Adipocyte (in vitro differentiated cells): ENCODE measurements at places on chromosomes 11 and 22.
A peak's percentile ranks its signal among the peaks of the same experiment; 100 is the strongest.

DNA sequence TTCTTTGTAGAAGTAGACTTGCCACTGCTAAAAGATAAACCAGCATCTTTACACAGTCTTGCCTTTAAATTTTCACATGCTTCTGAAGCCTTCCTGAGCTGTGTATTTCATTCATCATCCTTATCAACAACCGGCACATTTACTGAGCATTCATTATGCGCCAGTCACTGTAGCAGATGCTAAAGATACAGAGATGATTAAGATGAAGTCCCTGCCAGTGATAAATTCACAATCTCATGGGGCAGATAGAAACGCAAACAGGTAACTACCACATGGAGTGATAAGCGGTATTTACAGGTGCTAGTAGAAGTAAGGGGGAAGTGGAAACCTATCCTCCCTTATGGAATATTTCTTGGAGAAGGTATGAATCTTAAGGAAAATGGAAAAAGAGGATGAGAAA lies 67.2 kb downstream of the PRCP start:
- DNase-seq: no peak

DNA sequence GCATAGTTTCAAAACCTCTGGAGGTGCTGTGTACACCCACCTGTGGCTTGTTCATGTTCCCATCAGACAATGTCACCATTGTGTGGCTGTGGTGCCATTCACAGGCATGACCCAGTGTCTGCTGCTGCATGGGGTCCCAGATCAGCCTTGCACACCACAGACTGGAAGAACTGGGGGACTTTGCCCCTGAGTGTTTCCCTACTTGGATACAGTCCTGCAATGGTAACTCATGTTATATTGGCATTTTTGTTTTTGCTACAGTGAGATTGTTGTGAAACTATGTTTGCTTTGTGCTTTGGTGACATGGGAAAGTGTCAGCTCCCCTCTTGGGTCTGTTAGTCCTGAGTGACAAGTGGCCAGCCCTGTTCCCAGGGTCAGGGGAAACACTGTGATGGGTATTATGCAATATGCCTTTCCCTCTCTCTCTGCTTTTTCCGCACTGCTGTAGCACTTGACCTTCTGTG lies 108.8 kb downstream of the NAV2 start:
- no peak for DNase-seq

DNA sequence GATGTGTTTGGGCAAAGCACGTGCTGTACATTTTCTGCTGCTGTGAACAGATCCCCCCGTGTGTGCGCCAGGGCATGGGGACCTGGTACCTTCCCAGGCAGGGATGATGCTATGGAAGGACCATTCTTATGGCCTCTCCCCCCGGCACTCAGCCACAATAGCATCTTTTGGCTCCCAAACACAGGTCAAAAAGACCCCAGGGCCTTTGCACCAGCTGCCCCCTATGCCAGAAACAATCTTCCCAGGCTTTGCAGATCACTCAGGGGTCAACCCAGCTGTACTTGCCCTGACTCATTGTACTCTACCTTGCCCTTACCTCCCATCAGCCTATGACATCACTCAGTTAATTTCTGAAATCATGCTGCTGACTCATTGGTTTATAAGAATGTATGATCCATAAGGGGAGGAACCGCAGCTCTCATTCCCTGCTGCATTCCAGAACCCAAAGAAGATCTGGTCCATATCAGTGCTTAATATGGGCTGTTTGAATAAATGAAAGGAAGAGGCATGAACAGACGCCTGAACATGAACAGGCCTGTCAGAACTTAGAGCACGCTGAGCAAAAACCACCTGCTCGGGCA lies 100.7 kb downstream of the CELSR1 start:
- DNase-seq: no peak

- peak; percentile 73 for DNase-seq
Observed at GRCh38 chr11:88231894-88232482, 56.7 kb upstream of the RAB38 start.

- DNase-seq: peak; percentile 66
Observed at GRCh38 chr11:106457727-106458126, 380.3 kb downstream of the AASDHPPT start.

GRCh38 chr11:6538945-6539344 lies 41.9 kb downstream of the DNHD1 start:
- no peak for DNase-seq

DNA sequence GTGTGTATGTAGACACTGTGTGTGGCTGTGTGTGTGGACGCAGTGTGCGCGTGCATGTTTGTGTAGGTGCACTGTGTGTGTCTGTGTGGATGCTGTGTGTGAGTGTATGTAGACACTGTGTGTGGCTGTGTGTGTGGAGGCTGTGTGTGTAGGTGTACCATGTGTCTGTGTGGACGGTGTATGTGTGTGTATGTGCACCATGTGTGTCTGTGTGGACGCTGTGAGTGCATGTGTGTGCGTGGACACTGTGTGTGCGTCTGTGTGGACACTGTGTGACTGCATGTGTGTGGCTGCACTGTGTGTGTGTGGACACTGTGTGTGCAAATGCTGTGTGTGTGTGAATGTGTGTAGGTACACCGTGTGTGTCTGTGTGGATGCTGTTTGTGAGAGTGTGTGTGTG lies 10.3 kb downstream of the TRPM5 start:
- no peak for DNase-seq

GRCh38 chr11:3665336-3666022 lies 5.7 kb downstream of the CHRNA10 start:
- DNase-seq: no peak

- peak; percentile 41 for DNase-seq
Observed at GRCh38 chr11:100929377-100929776, 200.2 kb downstream of the PGR start.

DNA sequence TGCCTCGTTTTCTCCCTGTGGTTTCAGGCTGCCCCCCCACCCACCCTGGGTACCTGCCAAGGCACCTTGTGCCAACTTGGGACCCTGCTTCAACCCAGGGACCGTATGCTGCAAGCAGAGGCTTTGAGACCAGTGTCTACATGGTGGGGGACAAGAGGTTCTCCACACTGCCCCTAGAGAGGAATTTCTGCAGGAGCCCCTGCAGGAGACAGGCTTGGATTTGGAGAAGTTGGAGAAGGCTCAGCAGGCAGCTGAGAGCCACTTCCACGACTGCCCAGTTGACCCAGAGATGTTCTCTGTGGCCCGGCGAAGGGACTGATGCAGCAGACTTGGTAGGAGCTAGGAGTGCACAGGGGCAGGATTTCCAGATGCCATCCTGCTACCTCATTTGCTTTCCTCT lies 20.1 kb upstream of the NNMT start:
- DNase-seq: no peak

- DNase-seq: no peak
Observed at GRCh38 chr22:27672721-27673418, 128.7 kb downstream of the MN1 start.

DNA sequence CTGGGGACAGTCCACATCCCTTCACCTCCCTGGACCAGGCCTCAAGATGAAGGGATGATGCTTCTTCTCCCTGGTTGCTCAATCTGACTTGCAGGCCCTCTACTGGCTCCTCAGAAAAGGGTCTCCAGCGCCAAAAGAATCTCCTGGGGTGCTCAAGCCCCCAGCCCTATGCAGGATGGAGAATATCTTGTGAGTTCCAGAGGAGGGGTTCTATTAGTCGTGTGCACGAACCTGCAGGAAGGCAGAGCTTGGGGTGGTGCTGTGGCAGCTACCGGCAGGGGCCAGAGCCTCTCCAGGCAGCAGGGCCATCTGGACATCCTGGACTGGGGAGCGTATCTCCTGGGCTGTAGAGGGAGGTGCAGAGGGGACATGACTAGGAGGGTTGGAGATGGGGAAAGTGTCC lies 1339.5 kb downstream of the BRD1 start:
- DNase-seq: no peak

DNA sequence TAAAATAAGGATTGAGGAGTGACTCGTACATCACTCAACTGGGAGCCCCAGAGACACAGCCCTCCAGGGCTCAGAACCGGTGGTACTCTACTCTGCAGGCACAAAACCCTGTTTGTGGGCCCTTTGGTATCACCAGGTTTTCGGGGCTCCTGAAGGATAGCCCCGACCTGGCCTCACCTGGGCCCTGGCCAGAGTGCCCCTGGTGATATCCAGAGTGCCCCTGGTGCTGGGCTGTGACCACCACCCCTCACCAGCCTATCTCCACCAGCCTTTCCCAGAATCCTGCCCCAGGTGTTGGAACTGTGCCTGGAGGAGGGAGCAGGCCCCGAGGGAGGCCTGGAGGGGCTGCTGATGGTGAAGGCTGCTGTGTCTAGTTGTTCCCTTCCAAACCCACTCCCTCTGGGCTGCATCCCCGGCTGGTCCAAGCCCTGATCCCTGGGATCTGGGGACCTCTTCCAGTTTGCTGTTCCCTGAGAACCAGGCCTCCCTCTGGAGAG lies 2.2 kb upstream of the GGT5 start:
- peak; percentile 51 for DNase-seq

DNA sequence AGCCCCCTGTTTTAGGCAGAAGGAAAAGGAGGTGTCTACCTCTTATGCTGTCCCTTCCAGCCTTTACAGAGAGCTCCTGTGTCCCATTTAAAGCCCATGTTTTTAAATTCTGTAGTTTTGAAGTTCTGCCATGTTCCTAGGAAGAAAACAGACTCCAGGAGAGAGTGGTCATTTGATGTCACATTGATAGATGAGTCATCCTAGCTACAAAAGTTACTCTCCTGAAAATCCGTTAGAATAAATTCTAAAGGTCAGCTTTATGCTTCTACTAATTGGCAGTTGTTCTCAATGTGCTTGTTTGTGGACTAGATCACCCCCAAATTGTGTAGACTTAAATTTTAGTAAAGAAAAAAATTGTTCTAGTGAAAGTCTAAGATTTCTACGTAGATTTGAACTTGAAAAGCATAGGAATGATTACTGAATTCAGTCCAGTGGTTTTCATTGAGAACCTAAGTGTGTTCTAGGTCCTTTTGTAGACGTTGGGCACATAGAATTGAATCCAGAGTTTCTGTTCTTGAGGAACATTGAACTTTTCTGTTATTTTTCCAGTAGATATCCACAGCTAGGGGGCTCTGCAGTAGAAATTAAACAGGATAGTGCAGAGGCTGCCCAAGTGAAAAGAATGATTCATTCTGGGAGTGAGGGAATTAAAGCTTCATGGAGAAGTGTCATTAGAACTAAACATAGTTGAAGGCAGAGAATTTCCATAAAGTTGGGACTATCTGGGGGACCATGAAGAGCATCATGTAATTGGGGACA lies 140.6 kb upstream of the RASSF10 start:
- no peak for DNase-seq

GRCh38 chr22:21977814-21978213 lies 4.8 kb downstream of the TOP3B start:
- DNase-seq: no peak

GRCh38 chr22:20111045-20111688 lies 4.7 kb upstream of the RANBP1 start:
- peak; percentile 17 for DNase-seq

DNA sequence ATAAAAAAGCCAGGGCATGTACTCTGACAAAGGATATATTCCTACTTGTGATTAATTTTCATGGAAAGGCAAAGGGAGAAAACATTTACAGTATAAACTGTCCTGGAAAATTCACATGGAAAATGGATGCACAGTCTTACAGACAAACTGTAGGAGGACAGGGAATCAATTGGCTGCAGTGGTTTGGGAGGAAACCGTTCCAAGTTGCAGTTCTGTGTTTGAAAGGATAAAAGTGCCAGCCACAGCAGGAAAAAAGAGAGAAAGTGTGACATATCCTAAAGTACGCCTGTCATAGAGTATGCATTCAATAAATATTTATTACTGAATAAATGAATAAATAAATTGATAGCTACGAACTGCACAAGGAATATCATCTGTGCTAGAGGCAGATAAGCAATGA lies 462.9 kb downstream of the RAB38 start:
- DNase-seq: no peak

- no peak for DNase-seq
Observed at GRCh38 chr22:49163258-49163959, 664.3 kb downstream of the BRD1 start.

DNA sequence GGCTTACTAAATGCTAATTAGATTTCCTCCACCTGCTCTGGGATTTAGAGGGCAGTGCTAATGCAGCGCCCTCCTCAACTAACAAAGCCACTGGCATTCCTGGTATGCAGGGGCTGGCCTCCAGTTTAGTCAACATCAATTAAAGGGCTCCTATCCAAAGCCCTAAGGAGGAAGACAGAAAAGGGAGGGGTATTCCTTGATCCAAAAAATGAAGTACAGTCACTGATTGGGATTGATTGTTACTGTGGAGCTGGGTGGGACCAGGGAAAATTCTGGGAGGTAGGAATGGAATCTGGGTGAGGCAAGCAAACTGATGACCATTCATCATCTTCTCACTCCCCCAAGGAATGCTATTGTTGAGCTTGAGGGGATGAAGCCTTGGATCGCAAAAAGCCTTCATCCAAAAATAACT lies 52.2 kb downstream of the GAB2 start:
- DNase-seq: peak; percentile 56

DNA sequence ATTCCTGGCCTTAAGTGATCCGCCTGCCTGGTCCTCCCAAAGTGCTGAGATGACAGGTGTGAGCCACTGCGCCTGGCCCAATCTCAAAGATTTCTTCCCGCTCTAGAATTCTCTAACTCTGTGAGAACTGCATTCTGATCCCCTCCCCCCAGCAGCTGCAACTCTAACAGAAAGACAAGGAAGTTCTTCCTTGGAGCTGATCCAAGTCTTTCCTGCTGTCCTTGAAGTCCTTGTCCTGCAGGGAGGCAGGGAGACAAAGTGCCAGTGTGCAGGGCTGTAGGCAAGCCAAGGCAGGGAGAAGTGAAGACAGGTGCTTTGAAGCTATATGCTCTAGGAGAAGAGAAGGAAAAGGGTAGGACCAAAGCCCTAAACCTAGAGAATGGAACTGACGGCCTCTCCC lies 9.5 kb upstream of the GGA1 start:
- DNase-seq: no peak

GRCh38 chr11:44658506-44658850 lies 68.3 kb upstream of the TSPAN18 start:
- no peak for DNase-seq

DNA sequence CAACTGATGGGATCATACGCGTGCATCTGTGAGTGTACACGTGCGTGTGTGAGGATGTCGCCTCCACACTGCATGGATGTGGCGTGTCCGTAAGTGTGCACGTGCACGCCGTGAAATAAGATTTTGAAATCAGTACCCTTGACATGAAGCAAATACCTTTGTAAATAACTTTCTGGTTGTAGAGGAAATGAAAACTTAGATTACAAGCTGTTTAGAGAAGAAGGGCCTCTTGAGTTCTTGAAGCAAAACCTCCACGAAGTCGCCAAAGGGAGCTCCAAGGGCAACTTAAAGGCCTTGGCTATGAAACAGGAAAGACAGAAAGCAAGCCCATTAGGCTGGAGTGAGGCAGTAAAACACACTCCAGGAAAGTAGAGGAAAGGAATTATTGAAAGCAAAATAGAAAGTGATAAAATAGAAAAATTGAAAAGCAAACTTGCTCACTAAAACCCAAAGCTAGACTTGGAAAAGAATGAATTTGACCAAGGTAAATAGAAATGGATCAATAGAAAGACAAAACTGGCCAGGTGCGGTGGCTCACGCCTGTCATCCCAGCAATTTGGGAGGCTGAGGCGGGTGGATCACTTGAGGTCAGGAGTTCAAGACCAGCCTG lies 29.7 kb upstream of the TOLLIP start:
- peak; percentile 21 for DNase-seq

- no peak for DNase-seq
Observed at GRCh38 chr11:12045914-12046635, 37.6 kb upstream of the DKK3 start.
